ENCODE measurements at places on chromosomes 4 and X. TPM values are rescaled to one million over a fixed set of nuclear protein-coding genes. Genes with fewer than 3 reads are reported as not detected.

- ATAC-seq = no peak
These were observed 1716.3 kb downstream of the C4orf33 start for GRCh38 chr4:130812117-130812765.

MAGEB3 gene
- total RNA-seq = not detected

SYP gene
- 0.36 TPM for total RNA-seq

DNA sequence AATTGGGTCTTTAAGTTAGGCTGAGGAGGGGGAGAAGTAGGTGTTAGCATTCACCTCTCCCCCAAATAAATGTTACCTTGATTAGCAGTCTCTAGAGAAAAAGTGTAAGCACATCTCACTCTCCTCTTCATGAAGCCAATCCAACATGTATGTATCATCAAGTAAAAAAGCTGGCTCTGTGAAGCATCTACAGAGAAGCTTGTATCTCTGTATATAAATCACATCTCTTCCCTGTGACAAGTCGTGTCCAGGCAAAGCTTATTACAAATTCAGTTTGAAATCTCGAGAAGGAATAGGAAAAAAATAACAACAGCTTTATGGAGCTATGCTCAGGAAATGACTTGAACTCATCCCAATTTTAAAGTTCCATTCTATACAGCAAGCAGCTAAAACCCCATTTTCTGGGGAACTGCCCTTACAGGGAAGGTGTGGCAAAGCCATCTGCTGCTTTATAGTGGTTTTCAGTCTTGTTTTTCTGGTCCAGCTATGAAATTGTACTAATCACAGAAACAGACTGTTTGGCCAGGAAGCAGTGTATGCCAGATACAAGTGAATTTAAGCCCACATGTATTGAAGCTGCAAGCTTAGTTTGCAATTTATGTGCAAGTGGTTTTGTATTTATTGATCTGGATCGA is 313.3 kb upstream of the NOCT start:
- ATAC-seq = no peak

DNA sequence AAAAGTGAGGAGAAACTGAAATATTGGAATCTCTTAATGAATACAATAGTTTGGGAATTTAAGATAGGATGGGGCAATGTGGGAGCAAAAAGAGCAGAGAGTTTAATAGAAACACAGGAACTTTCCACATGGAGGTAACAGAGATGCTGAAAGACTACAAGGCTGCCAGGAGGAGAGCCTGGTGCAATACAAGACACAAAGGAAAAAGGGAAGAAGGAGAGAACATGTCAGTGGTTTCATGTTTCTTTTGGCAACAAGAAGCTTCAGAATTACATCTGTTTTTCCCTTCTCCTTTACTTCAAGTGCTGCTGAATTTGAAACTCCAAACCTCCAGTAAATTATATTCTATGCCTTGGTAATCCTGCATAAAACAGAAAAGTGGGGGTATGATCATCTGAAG is 474.3 kb downstream of the FAT4 start:
- ATAC-seq = no peak

GPRASP1 gene
- 1.2 TPM for total RNA-seq

MTMR1 gene
- 26.6 TPM for total RNA-seq

- ATAC-seq = no peak
These were observed 45.8 kb downstream of the DCLK2 start for GRCh38 chr4:150123796-150124677.

All from esophagus mucosa (tissue), 1 donor.